ENCODE measurements at places on chromosomes 1 and 21.

GRCh38 chr1:247531937-247532336 lies 4.3 kb downstream of the OR2C3 start:
- DNase-seq: no peak

DNA sequence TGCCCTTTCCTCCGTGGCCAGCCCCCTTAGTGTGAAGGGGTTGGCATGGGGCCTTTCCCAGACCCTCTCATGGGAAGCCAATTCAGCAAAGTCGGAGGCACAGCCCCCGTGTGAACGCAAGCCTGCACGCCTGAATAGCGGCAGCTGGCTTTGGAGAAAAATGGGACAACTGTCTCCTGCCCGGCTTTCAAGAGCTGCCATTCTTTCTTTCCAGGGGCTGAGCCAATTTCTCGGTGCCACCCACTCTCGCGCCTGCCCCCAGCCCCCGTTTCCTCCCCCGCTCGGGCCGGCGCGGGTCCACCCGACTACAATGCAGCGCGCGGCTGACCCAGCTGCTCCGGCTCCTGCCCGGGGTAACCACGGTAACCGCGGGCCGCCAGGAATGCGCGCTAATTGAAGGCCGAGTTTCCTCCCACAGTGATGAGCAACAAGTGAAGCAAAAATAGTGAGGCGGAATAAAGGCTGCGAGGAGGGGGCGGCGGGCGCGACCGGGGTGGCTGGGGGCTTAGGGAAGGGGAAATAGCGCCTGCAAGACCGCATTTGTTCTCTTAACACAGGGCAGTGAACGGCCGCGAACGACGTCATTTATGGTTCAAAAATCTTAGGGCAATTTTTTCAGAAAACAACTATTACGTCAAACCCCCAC lies 27.8 kb downstream of the ILDR2 start:
- DNase-seq: peak; percentile 51

DNA sequence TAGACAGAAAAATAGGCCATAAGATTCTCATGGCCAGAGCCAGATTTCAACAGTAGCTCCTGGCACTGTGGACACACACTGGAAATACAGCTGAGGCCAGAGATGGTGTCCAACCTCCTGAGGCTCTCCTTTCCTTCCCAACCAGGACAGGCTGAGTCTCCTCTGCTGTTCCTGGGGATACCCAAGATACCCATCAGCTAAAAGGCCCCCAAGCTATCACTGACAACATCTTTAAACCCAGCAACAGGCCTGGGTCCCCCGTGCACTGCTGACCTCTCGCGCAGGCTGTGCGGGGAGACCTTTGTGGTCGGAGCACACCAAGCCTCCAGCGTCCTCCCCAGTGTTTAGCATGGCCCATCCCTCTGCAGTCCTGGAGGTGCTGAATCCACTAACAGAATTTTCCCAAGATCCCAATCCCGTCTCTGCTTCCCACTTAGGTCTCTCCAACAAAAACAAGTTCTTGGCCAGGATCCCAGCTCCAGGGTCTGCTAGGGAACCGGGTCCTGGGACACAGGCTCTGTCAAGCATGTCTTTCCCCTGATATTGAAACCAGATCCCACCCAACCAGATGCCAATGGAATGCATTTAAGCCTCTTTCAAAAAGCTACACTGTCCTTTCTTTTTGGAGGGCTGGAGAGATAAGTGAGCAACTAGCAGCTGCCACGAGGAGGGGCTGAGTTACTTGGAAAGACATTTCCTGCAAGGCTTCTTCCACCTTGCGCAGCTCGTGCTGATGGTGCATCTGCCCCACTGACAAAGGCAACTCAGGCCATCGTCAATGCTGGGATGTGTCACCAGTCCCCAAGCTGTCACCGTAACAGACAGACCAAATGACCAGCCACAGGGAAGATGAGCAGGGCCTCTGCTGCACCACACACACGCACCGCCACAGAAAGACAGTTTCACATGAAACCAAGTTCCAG lies 73.2 kb downstream of the BCAR3 start:
- DNase-seq: peak; percentile 12

DNA sequence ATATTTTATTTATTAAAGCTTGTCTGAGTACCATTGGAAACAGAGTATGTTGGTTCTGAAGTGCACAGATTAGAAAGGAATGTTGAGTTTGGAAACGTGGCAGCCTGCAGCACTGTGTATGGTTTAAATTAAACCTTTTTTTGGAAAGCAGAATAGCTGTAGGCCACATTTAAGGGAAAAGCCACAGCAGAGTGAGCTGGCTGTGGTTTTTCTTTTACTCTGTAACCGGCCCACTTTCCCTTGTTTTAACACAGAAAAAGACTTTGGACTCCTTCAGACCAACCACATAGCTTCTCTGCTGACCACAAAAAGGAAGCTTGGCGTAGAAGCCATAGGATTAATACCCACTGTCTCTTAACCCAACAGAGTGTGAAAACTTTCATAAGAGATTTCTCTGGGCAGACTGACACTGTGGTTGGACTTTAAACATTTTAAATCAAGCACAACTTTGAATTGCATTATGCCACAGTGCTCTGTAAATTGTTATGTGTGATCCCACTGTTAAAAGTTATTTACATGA lies 75.2 kb downstream of the NFIA start:
- DNase-seq: no peak

- DNase-seq: no peak
Measured at GRCh38 chr1:199272628-199273086, 633.8 kb downstream of the PTPRC start.

DNA sequence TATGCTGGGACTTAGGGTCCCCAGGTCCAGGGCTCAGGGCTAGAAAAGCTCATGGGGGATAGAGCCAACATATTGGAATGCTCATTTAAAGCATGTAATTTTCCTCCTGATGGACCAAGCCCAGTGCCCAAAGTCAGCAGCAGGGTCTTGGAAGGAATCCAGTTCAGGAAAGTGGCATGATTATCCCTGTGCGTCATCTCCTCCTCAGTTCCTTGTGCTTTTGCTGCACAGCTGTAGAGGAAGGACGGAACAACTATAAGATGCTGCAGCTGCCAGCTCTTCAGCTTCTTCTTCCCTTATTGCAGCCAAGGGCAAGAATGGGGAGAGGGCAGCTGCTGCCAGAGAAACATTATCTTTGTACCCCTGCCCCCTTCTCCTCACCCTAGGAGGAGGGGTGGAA lies 58.4 kb downstream of the OVGP1 start:
- no peak for DNase-seq

GRCh38 chr1:151187205-151187604 lies 2.8 kb downstream of the VPS72 start:
- no peak for DNase-seq

DNA sequence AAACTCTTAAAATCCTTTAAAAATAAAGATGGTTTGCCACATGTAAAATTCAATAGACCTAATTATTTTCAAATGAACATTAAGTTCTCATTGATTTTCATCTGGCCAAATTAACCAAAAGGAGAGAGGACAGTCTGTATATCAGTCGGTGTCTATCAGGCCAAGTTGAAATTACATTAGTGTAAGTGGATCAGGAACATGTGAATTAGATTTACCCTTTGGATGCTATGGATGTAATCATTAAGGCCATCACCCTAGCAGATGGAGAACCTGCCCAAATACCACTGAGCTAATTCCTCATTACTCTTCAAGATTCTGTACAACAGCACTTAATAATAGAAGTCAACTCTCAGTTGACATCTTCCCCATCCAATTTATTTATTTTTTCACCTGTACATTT lies 29.5 kb upstream of the DPT start:
- DNase-seq: no peak

DNA sequence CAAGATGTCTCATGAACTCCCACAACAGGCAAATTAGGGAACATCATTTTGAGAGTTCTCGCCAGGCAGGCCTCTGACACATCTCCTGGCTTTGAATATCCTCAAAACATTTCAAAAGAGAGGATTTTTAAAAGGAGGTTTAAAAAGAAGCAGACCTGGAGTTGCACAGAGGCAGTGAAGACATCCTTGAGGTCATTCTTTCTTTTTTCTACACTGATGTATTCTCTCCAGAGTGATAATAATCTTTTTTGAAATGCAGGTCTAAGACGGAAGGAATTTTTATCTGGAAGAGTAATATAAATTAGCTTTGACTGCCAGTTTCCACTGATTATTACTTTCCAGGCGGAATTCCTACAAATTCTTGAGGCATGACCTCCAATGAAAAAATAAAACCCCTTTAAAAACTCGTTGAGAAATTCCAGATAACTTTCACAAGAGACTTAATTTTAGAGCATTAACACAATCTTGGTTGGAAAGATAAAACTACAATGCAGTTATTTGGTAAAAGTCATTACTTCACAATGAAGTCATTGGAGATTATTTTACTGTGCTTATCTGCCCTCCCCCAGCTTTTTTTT lies 125.0 kb downstream of the LYPLAL1 start:
- DNase-seq: no peak

GRCh38 chr21:36788120-36788638 lies 89.3 kb downstream of the SIM2 start:
- no peak for DNase-seq

- DNase-seq: no peak
Measured at GRCh38 chr1:161805399-161806197, 39.5 kb downstream of the ATF6 start.

GRCh38 chr1:226126824-226127569 lies 59.5 kb downstream of the ACBD3 start:
- no peak for DNase-seq

- DNase-seq: no peak
Measured at GRCh38 chr1:34843392-34844251, 15.9 kb downstream of the SMIM12 start.

- no peak for DNase-seq
Measured at GRCh38 chr1:19885821-19886220, 3.6 kb downstream of the OTUD3 start.

DNA sequence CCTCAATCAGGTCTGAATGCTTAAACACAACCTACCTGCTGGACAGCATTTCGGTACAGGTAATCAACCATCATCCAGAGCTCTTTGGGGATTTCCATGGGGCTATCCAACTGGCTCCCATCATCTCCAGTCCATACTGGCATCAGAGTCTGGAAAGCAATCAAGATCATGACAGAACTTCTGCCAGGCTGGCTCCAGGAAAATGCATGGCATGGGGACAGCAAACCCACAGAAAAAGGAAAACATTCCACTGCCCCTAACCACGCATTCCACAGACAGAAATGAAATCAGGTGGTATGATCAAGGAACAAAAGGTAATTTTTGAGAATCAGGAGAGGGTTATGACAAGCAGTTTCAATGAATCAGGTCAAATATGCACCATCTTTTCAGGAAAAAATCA lies 9.1 kb upstream of the MTF1 start:
- no peak for DNase-seq

GRCh38 chr1:97849345-97850340 lies 71.2 kb downstream of the DPYD start:
- DNase-seq: no peak

GRCh38 chr21:41817228-41817627 lies 50.4 kb upstream of the RIPK4 start:
- peak; percentile 10 for DNase-seq

DNA sequence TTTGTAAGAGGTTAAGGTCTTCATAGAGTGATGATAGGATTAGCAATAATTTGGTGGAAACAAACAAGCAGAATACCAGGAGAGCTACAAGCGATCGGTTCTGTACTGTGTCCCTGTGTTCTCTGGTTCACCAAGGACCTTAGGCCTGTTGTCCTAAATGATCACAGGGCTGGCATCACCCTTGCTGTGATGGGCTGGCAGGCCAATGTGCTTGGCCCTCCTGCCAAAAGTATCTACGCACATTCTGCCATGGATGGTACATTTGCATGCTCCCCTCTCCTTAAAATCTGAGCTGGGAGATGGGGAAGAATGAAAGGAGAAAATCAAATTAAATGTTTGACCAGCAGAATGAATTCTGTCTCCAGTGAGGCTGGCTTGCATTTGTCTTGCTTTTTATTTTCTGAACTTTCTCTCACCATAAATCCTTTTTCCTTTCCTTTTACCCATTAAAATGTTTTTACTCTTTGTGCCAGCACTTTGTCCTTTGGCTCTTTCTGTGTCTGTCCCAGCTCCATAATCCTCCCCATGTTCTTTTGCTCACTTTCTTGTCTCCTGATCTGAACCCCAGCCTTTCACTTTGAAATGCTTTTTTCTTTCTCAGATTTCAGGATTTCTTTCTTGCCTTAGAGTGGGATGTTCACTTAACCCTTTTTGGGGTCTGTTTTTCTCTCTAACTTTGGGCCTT lies 51.7 kb downstream of the PBX1 start:
- DNase-seq: no peak

- no peak for DNase-seq
Measured at GRCh38 chr1:237179503-237179902, 137.5 kb downstream of the RYR2 start.

DNA sequence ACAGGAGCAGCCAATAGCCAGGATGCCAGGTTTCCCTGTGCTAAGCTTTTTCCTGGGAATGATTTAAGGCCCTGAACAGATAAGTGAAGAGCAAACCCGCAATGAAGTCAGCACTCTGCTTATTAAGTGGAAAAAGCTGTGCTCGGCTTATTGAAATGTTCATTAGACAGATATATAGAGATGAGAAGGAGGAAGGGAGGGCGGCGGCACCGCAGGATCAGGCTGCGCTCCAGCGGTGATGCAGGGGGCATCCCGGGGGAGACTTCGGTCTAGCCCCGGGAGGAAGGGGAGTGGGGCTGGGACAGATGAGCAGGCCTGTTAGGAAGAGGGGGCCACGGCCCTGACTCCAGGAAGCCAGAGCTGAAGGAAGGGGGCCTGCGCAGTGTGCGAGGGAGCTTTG lies 115.0 kb downstream of the TMEM53 start:
- DNase-seq: no peak

- DNase-seq: no peak
Measured at GRCh38 chr1:218349348-218350034, 4.4 kb downstream of the TGFB2 start.

DNA sequence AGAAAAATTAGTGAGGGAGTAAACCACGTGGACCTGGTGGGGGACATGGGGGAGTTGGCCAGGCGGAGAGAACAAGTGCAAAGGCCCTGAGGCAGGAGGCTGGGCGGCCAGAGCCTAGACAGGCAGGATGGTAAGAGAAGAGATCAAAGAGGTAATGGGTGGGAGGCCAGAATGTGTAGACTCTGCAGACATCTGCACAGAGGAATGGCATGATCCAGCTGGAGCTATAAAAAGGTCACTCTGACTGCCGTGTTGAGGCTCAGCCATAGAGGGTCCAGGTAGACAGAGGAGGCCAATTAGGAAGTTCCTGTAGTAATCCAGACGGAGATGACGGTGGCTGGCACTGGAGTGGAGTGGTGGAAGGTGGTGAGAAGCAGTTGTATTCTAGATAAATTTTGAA lies 3.6 kb downstream of the H6PD start:
- DNase-seq: no peak

- DNase-seq: no peak
Measured at GRCh38 chr1:26787381-26787705, 407 bp upstream of the PIGV start.

Data from NCI-H1694 treated with DMSO at 0.1 percent for 48 hours (cell line).